ENCODE measurements at places on chromosomes 1 and 21.

- no peak for DNase-seq
These were observed 15.5 kb upstream of the FAM131C start for GRCh38 chr1:16088996-16089395.

DNA sequence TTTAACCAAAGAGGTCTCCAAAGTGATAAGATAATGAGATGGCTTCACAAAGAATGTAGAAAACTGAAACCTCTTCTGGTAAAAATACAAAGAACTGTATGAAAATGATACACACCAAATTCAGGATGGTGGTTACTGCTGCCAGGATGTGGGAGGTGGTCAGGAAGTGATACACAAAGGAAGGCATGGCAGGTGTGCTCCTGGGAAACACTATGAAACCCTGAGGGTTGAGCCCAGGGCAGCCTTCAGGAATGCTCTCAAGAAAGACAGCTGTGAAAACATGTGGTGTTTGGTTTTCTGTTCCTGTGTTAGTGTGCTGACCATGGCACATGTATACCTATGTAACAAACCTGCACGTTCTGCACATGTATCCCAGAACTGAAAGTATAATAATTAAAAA lies 109.3 kb downstream of the NTNG1 start:
- DNase-seq, result no peak

DNA sequence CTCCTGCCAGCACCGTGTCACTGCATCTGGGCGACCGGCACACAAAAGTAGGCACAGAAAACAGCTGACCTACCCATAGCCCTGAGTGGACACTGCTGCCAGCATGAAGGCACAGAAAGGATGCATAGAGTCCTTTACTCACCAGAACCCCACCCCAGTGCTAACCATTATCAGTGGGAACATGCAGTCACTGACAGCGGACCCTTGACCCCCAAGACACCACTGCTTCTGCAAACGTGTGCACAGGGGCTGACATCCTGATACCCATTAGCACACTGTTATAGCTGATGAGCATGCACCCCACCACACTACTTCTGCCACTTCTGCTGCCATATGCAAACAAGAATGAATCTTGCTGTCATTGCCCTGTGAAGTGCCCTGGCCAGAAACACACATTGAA lies 953.0 kb upstream of the NCAM2 start:
- DNase-seq, result no peak

DNA sequence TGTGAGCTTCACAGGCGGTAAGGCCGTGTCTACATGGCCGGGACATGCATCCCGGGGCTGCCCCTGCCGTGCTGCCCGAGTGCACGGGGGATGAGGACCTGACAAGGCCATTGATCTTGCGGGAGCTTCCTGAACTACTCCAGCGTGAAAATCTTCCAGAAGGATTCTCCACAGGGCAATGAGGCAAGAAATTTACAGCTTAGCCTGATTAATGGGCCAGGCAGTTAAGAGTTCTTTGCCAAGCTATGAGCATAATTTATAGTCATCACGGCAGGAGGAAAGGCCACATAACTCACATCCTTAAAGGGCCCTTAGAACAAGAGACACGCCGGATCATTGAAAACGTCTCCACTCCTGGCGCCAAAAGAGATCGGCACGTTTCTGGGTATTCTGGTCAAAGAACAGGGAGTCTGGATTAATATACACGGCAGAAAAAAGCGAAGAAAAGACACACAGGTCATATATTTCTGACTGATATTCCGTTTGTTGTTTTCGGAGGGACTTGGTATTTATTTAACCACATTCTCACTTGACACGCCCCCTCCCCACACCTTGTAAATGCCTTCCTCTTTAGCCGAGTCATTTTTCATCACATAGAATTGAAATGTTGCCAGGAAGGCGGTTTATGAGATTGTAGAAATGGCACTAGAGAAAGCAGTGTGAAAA lies 180.5 kb downstream of the DYRK1A start:
- DNase-seq, result no peak

GRCh38 chr1:91704746-91705145 lies 181.2 kb downstream of the TGFBR3 start:
- DNase-seq, result no peak

DNA sequence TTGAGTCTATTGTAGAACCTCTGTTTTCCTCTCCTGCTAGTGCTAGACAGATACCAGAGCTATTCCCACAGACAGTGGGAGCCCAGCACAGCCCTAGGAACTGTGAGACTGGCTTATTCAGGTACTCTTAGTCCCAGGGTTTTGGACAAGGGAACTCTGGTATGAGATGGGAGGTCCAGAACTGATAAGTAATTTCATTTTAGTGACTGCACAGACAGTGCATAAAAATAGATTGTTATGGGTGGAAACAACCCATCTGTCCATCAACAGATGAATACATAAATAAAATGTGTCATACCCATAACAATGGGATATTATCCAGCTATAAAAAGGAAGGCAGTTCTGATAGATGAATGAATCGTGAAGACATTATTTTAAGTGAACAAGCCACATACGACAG lies 9.0 kb downstream of the EPS8L3 start:
- DNase-seq, result no peak

GRCh38 chr1:47677241-47677940 lies 239.5 kb downstream of the FOXD2 start:
- no peak for DNase-seq

DNA sequence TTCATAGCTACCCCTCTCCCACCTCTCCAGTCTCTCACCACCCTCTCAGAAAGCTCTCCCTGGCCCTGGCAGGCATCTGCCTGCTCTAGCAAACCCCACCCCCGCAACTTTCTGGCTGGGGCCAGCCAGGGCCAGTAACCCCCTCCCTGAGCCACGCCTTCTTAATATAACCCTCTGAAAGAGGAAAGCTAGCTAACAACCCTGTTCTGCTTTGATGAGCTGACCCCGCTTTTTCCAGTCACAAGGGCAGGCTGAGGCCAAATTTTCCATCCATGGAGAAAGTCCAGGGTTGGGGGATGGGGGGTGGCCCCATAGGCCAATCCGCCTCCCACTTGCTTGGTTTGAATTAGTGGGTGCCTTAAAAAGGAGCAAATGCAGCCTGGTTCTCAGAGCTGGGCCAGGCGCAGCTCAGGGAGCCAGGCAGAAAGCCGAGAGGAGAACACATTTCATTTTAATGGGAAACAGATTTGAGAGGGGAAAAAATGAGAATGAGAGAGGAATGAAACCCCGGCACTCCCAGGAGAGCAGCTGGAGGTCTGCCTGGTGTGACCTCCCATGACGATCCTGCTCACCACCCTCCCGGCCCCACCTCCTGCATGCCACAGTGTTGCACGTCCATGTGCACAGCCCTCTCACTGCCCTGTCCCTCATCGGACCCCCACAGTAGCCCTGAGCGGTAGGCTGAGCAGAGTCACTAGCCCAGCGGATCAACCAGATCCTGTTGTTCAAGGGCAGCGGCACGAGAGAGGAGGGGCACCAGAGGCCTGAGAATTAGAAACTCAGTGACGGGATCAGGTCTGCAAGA lies 62.3 kb downstream of the OPTC start:
- DNase-seq, result no peak

- no peak for DNase-seq
These were observed 132.8 kb downstream of the CASZ1 start for GRCh38 chr1:10663678-10664035.

DNA sequence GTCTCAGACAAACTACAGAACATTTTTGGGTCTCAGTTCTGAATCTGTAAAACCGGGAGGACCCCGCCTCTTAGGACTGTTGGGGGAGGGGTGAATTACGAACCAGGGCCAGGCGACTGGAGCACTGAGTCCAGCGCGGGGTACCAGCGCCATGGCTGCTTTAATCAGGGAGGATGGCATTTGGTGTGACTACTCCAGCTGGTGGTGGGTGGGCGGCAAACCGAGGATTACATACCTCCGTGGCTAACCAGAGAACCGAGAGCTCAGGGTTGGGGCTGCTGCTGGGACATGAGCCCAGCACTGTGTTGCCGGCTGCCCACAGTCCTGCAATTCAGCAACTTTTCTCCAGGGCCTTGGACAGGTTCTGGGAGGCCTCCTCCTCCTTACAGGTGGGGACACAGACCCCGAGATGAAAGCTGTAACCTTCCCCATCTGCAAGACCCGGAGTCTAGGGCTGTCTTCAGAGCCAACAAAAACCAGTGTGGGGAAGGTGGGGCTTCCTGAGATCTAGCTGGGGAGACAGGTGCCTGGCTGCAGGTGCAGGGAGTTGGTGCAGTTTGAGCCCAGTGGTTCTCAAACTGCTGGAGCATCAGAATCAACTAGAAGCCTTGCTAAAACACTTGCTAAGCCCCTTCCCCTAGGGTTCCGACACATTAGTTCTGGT lies 273.5 kb downstream of the FOXD2 start:
- DNase-seq, result no peak

DNA sequence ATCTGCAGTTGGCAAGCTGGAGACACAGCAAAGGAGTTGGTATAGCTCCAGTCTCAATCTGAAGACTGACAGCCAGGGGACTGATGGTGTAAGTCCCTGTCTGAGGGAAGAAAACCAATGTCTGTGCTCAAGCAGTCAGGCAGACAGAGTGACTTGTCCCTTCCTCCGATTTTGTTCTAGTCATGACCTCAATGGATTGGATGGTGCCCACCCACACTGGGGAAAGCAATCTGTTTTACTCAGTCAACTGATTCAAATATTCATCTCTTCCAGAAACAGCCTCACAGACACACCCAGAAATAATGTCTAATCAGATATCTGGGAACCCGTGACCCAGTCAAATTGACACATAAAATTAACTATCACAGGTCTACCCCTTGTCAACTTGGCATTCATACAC lies 11.9 kb upstream of the MRPL39 start:
- no peak for DNase-seq

- peak; percentile 20 for DNase-seq
These were observed 17.2 kb downstream of the CC2D1B start for GRCh38 chr1:52348704-52349300.

DNA sequence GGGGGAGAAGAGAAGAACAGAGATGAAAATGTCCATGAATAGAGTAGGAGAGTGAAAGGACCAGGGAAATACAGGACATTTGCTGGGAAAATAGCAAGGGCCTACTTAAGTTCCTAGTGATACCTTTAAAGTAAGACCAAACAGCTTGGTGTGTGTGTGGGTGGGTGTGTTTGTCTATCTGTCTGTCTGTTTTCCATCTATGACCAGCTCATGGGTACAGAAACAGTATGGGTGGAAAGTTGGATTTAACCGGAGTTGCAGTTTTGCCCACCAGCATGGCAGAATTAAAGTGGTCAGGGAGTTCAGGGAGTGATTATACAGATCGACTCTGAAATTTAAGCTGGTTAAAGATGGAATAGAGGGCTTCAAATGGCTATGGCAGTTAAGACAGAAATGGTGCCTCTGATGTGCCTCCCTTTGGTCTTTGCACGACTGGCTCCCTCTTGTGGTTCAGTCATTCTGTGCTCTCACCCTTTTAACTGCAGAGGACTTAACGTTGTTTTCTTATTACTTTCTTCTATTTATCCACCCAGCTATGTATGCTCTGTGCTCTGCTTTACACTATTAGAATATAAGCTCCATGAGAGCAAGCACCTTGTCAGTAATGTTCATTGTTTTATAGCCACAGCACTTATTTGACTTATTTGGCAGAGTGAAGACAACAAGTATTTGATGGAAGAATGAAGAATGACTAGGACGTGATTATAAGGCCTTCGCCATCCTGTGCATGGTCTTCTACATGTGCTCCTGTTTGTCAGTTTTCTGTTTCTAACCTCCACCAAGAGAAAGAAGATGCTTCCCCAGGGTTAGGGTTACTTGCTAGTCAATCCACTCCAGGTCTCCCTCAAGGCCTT lies 72.7 kb upstream of the AK4 start:
- no peak for DNase-seq

DNA sequence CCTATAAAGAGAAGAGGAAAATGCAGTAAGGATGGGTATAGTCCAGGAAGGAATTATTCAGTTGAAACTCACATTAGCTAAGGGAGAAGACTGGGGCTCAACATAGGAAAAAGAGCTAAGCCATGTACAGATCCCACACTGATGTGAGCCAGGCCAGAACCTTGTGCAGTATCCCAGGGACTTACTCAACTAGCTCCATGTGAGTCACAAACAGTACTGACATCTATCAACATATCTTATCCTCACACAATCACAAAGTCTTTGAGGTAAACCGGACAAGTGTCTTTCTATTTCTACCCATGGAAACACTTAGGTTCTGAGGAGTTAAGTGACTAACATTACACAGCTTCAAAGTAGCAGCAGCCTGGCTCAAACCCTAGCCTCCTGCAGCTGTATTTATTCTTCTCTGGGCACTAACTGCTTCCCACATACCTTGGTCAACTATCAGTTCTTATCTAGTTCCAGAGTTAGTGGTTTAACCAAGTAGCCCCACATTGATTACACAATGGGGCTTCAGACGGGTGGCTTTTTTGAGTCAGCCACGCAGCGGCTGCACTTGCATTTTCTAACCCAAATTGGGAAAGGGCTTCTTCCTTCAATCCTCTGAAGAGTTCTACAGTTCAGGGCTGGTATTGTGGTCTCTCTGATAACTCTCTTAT lies 9.5 kb downstream of the CD5L start:
- DNase-seq, result no peak

GRCh38 chr1:110787328-110788071 lies 85.4 kb upstream of the CD53 start:
- no peak for DNase-seq

- DNase-seq, result no peak
These were observed 70.5 kb upstream of the PGD start for GRCh38 chr1:10328180-10328963.

GRCh38 chr1:19255288-19255687 lies 3.7 kb downstream of the MRTO4 start:
- DNase-seq, result no peak

DNA sequence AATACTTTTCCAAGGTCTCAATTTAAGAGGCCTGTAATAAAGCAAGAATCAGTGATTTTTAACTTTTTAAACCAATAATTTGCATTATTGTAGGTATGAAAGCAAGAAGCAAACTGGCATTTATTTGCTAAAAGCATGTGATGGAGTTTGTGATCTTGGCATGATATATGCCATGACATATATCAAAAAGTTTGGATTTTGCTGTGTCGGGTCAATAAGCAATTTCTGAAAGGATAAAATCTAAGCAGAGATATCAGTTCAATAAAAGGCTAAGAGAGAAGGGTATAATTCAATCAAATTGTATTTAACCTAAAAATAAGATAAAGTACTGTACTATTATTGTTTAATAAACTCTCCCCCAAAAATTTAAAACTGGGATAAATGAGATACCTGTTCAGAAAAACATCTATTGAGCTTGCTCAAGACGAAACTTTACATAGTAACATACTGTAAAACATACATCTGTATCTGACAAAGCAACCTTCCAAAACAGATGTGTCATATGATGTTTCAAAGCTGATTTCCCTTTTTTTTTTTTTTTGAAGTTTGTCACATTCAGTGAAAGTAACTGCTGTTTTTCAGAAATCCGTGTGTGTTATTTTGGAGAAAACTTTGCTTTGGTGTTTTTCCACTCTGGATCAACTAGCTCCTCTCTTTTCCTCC lies 74.5 kb downstream of the TGFBR3 start:
- DNase-seq, result no peak

DNA sequence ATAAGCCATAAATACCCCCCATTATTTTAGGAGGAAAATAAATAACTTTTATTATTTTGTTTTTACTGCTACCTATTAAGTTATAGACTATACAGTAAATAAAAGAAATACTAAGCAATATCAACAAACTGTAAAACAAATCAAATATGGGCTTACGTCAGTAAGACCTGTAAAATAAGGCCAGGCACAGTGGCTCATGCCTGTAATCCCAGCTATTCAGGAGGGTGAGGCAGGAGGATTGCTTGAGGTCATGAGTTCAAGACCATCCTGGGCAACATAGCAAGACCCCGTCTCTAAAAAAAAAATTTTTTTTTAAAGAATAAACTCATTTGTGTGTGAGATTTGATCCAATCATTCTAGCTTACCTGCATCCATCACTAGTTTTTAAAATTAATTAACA lies 17.8 kb downstream of the EGLN1 start:
- no peak for DNase-seq

Measured in NCI-H524 treated with DMSO at 0.1 percent for 48 hours (cell line).